ENCODE measurements at places on chromosomes 5 and 9.

DNA sequence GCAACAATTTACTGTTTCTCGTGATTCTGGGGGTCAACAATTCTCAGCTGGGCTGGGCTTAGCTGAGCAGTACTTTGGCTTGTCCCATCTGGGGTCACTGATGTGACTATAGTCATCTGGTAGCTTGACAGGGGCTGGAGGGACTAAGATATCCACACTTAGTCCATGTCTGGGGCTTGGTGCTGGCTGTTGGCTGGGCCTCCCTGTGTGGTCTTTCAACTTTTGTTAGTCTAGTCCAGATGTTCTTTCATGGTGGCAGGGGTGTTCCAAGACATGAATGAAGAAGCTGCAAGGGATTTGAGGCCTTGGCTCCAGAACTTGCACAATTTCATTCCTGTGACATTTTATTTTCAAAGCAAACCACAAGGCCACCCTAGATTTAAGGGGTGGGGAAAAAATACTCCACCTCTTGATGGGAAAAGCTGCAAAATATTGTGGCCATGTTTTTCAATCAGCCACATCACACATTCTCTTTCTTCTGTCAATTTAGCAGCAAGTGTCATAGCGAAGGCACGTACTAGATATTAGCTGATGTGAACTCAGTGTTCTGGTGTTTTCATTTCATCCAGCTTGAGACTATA, 59.2 kb downstream of the TSSK1B start:
- no peak for DNase-seq

- DNase-seq: no peak
Measured at GRCh38 chr9:70861376-70861775, 260.0 kb downstream of the TRPM3 start.

DNA sequence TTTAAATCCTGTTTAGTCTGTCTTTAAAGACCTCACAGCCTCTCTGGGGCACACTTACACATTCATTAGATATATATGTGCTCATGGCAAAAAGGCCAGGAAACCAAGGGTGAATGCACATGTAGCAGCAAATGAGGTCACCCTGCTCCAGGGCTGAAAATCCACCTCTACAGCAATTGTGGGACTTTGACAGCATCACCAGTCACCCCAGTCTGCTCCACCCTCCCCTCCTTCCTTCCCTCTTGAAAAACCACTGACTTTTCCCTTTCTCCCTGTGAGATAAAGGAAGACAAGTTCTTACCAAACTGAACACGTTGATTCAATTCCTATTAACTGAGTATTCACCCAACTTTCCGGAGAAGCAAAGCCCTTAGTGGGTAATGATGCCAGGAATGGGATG, 15.2 kb upstream of the SH3RF2 start:
- no peak for DNase-seq

- DNase-seq: no peak
Measured at GRCh38 chr5:83632874-83633273, 87.8 kb downstream of the HAPLN1 start.

GRCh38 chr9:91714020-91714806, 235.8 kb downstream of the ROR2 start:
- no peak for DNase-seq

GRCh38 chr5:155064580-155064979, 51.0 kb downstream of the KIF4B start:
- DNase-seq: no peak

DNA sequence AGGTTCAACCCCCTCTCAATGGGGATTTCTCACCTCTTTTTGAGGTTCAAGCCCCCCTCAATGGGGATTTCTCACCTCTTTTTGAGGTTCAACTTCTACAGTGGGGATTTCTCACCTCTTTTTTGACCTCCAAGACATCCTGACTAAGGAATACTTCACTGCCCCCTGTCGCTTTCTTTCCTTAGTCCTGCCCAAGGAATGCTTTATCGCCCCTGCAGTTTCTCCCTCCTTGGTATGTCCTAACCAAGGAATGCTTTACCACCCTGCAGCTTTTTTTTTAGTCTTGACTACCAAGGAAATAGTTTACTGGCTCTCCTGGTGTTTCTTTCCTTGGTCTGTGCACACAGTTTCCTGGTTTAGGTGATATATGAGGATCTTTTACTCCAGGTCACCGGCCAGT, 9.6 kb upstream of the IRGM start:
- no peak for DNase-seq

- DNase-seq: no peak
Measured at GRCh38 chr9:98185611-98186171, 6.7 kb downstream of the CORO2A start.

GRCh38 chr5:65823845-65824445, 101.9 kb downstream of the NLN start:
- DNase-seq: no peak

DNA sequence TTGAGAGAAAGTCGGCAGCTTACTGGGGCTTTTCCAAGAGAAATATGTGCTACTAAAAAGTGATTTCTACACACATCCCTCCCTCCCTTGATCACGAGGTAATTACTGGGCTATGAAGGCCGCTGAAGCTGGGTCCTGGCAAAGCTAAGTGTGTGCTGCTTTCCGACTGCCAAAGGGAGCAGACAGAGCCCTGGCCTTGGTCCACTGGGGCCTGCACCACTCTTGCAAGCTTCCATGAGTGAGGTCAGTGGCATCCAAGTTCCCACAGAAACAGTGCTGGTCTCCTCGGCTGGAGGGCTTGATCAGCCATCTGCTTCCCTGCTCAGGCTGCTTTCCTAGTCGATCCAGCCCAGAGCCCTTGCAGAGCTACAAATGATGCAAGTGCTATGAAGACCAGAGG, 154.8 kb upstream of the LHFPL2 start:
- no peak for DNase-seq

GRCh38 chr9:129145316-129145715, 32.7 kb downstream of the IER5L start:
- no peak for DNase-seq

DNA sequence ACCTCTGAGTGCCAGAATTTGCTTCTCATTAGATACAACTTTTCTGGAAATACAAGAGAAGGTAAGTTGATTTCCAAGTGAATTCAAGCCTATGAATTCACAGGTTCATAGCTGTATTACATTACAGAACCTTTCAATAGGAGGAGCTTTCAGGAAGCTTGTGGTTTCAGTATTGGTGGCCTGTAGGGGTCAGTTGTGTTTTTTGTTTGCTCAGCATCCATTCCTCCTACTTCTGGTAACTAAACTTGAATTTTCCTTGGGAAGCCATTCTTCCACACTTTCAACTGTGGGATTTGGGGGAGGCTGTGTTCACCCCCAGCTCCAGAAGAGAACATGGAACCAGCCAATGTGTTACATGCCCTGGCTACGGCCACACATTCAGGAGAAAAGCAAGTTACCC, 5.6 kb upstream of the CYSTM1 start:
- no peak for DNase-seq

DNA sequence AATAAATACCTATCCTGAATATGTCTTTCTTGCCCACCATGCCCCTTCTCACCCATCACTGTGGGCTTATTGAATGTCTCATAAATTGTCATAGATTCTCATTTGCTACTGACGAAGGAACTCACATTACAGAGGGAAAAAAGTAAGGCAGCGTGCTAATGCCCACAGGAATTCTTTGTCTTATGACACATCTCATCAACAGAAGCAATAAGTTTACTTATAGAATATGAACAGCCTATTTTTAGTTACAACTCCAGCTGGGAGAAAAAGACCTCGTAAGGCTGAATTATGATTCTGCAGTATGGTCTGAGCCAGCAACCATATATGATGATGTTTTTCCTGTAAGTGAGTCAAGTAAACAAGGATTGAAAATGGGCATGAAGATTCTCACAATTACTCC, 22.4 kb upstream of the ATG10 start:
- DNase-seq: no peak

- DNase-seq: no peak
Measured at GRCh38 chr9:136821826-136822544, 14.2 kb downstream of the RABL6 start.

DNA sequence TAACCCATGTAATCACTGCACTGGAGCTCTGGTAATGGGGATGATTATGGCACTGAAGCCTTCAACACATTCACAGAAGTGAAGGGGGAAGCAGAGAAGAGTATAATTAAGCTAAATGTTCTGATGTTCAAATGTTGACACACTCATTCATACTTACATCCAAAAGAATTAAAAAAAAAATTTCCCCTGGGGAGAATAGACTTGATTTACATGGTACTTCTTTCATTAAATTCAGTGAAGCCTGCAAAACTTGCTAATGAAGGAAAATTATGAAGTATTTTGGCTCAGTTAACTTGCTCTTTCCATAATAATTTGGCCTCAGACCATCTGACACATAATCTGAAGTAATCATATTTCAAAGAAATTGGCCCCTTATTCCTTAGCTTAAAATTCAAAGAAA, 428.8 kb downstream of the SH3GL2 start:
- no peak for DNase-seq

GRCh38 chr5:64952951-64953673, 184.4 kb downstream of the CWC27 start:
- DNase-seq: no peak

DNA sequence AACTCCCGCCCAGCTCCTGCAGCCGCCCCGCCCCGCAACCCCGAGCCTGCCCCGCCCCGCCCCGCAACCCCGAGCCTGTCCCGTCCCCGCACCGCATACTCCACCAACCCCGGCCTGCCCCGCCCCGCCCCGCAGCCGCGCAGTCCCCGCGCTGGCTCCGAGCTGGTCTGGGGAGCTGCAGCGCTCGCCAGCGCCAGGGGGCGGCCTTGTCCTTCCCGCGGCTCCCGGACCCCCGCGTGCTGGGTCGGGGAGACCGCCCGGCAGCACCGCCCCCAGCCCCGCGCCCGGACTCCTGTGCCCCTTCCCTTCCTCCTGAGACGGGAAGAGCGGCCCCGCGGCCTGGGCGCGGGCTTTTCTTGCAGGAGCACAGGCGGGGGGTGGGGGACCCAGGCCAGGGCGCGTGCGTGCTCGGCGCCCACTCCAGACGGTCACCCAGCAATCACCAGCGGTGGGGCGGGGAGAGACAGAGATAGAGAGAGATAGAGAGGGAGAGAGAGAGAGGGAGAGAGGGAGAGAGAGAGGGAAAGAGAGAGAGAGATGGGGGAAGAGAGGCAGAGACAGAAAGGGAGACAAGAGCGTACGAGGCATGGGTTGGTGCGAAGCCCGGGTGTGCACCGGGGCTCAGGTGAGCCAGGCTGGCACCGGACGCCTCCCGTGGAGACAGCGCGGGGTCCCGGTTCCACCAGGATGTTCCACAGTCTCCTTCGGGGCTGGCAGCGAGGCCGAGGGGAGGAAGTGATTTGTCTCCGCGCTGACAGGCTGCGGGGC, 14.7 kb upstream of the TMEM250 start:
- no peak for DNase-seq

GRCh38 chr5:143472576-143472975, 69.1 kb upstream of the NR3C1 start:
- DNase-seq: no peak

GRCh38 chr9:95433096-95433819, 83.5 kb downstream of the PTCH1 start:
- no peak for DNase-seq

DNA sequence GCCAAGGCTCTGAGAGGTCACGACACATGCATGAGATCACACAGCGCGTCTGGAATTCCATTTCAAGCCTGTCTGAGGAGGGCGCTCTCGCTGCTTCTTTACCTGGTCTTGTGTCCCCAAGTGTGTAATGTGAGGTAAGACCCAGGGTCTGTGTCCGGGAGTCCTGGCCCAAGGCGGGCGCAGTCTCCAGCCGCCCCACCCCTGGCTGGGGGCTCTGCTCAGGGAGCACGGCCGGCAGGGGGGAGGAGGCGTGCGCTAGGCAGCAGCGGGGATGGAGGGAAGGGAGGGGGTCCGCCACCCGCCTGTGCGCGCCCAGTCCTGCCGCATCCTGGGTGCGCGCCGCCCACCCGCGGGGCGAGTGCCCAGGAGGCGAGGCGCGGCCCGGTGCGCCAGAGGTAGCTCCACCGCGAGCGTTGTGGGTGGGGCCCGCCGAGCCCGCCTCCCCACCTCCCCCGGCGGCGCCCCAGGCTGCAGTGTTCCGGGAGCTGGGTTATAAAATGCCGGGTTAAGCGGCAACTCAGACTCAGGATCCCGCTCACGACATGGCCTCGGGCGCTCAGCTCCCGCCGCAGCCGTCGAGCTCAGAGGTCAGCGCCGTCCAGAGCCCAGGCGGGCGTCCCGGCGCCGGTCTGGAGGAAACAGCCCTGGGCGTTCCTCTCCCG, at the start of gene CCNI2:
CCNI2 (plus strand) TSS at position 473 of the 662 bp plus-strand sequence; CDS start at position 543, 70 bp downstream.
- DNase-seq: peak; percentile 39

DNA sequence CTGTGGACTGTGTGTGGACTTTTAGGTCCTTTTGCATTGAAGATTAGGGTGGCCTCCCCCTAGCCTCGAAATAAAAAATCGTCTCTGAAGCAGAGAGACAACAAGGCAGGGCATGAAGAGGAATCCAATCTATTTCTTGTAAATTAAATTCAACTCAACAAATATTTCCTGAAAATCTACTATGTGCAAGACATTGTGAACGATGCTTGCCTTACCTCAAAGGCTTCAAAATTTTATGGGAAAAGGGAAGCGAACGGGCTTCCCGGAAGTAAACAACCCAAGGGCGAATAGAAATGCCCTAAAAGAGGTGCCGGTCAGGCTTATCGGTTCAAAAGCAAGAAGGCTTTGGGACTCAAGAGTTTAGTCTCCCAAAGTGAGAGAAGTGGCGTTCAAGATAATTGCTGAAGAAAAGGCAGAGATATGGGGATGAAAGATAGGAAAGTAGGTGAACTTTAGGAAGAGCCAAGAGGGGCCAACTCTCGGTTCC, 525 bp downstream of the KIF24 start:
- DNase-seq: no peak

GRCh38 chr5:132177691-132178149, 49.9 kb downstream of the P4HA2 start:
- DNase-seq: no peak

- no peak for DNase-seq
Measured at GRCh38 chr5:746258-746761, 38.2 kb downstream of the ZDHHC11B start.

DNA sequence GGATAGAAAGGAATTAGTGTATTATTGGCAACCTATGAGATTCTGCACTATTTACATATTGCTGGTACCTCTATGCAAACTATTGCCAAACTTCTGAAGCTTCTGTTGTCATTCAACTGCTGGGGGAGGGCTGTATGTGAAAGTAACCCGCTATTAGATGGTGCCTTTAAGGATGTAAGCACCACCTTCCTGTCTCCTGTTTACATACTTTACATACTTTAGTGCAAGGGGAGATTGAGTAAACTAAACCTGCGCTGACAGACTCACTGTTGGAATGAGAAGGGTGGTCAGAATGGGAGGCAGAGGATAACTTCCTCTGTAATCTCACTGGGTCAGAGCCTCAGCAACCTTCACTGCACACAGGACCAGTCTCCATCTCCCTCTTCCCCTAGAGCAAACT, 123.8 kb downstream of the NR3C1 start:
- no peak for DNase-seq

DNA sequence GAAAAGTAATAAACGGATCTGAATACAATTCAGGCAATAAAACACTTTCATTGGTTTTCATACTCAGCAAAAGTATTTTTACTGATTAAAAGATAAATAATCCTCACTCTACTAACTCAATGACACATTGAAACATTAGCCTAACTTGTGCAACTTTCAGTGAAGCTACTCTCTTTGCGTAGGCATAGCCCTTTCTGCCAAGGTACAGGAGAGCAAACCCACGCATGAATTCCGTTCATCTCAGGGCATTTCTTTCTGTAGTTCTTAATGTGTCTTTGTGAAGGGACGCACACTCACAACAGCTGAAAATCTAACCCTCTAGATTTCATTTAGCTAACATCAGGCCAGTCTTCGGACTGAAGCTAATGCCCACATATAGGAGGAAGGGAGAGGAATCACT, 66.4 kb upstream of the TLE1 start:
- no peak for DNase-seq

- no peak for DNase-seq
Measured at GRCh38 chr9:73152543-73152844, 829 bp downstream of the ANXA1 start.

GRCh38 chr5:135877570-135878155, 18.0 kb downstream of the IL9 start:
- no peak for DNase-seq
